ENCODE measurements at places on chromosomes 3 and 15. TPM values are rescaled to one million over a fixed set of nuclear protein-coding genes. Genes with fewer than 3 reads are reported as not detected.

DNA sequence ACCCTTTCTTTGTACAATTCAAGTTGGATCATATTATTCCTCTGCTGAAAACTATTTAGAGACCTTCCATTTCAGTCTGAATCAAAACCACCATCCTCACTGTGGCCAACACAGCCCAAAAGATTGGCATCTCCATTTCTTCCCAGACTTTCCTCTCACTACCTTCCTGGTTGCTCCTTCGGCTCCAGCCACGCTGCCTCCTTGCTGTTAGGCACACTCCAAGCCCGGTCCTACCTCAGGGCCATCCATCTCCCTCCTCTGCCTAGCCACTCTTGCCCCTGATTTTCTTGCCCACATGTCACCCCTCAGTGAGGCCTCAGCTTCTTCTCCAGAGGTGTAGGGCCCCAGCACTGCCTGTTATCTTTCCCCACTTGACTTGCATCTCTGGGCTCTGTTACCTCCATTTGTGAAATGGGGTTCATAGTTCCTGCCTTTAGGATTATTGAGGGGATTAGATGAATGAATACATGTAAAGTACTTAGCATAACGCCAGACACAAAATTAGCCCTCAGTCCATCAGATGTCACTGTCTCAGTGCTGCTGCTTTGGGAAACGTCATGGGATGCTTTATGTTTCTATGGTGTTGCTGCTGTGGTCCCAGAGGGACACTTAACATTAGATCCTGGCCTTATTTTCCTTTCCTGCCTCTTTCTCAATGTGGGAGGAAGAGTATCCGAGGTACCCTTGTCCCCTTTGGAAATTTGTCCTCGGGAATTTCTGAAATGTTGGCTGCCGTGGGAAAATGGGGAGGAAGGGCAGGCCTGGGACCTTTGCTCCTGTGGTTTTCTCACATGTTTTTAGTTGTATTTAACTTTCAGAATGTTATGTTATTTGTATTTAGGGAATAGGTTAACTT, 31.3 kb downstream of the SNRK start:
- DNase-seq, result no peak
- H3K36me3 ChIP-seq, result peaks cover 14% of the 10 kb centered on the region
- peaks cover 65% of the 10 kb centered on the region for H3K4me1 ChIP-seq

Gene GPR149
- polyA plus RNA-seq, result not detected

GRCh38 chr3:5194801-5195509, 7.4 kb downstream of the EDEM1 start:
- H3K4me3 ChIP-seq, result peak overlapping the region; percentile 57
- H3K27ac ChIP-seq, result peak overlapping the region; percentile 97
- DNase-seq, result no peak
- H3K4me1 ChIP-seq, result peaks cover 84% of the 10 kb centered on the region

Gene CPEB1
- not detected for polyA plus RNA-seq

- DNase-seq, result no peak
- no peak overlapping the region for H3K4me3 ChIP-seq
- H3K27ac ChIP-seq, result no peak overlapping the region
- no peaks in the 10 kb centered on the region for H3K4me1 ChIP-seq
- H3K27me3 ChIP-seq, result no peaks in the 10 kb centered on the region
- H3K36me3 ChIP-seq, result no peaks in the 10 kb centered on the region
Observed at GRCh38 chr3:96863129-96863740, 48.8 kb downstream of the EPHA6 start.

DNA sequence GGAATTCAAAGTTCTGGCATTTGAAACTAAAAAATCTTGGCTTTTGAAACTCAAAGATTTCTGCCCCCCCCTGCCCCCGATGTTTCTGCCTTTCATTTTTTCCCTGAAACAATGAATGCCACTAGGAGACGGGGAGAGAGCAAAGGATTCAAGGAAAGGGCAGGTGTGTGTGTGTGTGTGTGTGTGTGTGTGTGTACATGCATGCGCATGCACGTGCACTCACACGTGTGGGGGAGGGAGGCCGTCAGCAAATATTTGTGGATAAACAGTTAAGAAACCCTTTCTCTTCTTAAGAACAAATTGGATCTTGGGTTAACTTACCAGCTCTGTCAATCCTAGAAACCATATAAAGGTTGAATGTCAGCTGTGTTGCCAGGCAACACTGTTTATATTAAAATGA, 29.2 kb upstream of the CCDC174 start:
- H3K27me3 ChIP-seq, result peaks cover 30% of the 10 kb centered on the region
- no peak for DNase-seq
- H3K36me3 ChIP-seq, result no peaks in the 10 kb centered on the region
- H3K4me3 ChIP-seq, result no peak overlapping the region
- H3K27ac ChIP-seq, result no peak overlapping the region

GRCh38 chr3:108489776-108490175, 20.6 kb downstream of the MYH15 start:
- no peaks in the 10 kb centered on the region for H3K4me1 ChIP-seq
- H3K27me3 ChIP-seq, result no peaks in the 10 kb centered on the region
- H3K27ac ChIP-seq, result no peak overlapping the region
- no peak overlapping the region for H3K4me3 ChIP-seq
- peak; percentile 57 for DNase-seq
- no peaks in the 10 kb centered on the region for H3K36me3 ChIP-seq
